ENCODE measurements at places on chromosomes 4 and X.

GRCh38 chr4:15042529-15043167 is 40.4 kb downstream of the CPEB2 start:
- no peak for DNase-seq

DNA sequence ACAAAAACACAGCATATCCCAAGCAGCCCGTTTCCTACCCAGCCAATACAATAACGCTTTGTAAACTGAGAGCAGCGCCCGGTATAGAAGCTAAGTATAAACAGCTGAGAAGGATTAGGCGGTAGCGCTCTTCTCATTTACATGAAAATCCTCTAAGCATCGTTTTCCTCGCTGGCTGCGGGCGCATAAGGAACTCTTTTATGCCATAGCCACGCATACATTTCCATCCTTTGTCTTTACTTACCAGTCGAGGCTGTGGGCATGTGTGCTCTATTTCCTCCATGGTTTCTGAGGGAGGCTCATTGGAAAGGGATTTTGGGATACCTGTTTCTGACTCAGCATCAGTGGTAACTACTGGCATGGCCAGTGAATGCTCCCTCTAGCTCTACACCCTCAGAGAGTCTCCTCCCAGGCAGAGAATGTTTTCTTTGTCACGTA is 383 bp downstream of the PCYT1B start:
- DNase-seq = no peak

- no peak for DNase-seq
Observed at GRCh38 chrX:17597327-17597726, 140.0 kb upstream of the SCML1 start.

- no peak for DNase-seq
Observed at GRCh38 chr4:139146926-139147629, 29.9 kb downstream of the ELF2 start.

DNA sequence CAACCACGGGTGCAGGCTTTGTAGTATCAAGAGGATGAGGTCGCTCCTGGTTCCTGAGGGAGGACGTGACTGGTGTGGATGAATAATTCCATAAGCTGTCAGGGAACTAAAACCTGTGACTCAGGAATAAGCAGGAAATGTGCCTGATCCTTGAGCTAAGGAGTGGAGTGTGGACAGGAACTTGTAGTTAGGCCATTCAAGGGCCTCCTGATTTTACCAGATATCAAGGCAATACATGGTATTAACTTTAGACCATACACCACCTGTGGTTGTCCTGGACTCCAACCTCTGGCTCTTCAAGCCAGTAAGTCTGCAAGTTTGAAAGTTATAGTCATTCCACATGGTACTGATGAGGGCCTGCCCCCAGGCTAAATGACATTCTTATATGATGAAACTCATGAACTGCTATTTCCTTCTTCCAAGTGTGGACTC is 12.1 kb upstream of the ING2 start:
- DNase-seq = no peak

DNA sequence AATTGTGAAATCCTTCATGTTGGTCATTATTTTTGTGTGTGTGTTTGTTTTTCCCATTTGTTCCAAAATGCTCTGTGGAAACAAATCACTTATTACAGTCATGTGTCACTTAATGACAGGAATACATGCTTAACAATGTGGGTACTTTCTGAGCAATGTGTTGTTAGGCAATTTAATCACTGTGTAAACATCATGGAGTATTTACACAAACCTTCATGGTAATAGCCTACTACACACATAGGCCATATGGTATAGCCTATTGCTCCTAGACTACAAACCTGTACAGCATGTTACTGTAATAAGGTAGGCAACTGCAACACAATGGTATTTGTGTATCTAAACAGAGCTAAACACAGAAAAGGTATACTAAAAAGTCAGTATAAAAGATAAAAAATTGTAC is 388.9 kb upstream of the PPP1R2C start:
- DNase-seq = no peak

DNA sequence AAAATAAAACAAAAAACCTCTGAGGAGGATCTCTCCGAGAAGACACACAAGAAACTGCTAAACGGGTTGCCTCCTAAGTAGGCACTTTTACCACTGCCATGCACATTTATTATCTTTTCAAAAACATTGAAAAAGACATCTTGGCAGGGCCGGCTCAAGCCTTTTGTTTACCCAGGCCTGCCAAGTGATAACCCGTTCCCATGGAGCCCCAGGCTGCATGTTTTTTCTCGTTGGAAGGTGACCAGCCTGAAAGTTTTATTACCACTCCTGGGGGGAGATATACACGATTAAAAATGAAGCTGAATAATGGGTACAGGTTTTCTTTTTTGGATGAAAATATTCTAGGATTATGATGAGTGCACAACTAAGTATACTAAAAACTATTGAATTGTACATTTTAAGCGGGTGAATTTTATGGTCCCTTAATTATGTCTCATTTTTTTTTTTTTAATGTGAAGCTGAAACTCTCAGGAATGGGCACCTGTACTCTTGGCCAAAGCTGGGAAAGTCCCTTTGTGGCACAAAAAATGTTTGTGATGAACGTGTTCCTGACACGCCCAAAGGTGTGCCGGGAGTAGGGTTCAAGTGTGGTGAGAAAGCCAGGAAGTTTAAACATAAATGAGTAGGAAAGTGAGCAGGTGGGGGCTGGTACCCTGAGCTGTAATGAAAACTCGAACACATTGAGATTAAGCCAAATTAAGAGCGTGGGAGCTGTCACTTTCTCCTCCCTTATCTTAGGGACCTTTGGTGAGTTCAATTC is 1.5 kb upstream of the MAP7D2 start:
- DNase-seq = no peak

- DNase-seq = no peak
Observed at GRCh38 chr4:176755613-176756012, 37.1 kb downstream of the VEGFC start.

GRCh38 chr4:13953083-13953482 is 325.6 kb upstream of the BOD1L1 start:
- no peak for DNase-seq

- DNase-seq = no peak
Observed at GRCh38 chr4:145248971-145249370, 68.6 kb upstream of the OTUD4 start.

DNA sequence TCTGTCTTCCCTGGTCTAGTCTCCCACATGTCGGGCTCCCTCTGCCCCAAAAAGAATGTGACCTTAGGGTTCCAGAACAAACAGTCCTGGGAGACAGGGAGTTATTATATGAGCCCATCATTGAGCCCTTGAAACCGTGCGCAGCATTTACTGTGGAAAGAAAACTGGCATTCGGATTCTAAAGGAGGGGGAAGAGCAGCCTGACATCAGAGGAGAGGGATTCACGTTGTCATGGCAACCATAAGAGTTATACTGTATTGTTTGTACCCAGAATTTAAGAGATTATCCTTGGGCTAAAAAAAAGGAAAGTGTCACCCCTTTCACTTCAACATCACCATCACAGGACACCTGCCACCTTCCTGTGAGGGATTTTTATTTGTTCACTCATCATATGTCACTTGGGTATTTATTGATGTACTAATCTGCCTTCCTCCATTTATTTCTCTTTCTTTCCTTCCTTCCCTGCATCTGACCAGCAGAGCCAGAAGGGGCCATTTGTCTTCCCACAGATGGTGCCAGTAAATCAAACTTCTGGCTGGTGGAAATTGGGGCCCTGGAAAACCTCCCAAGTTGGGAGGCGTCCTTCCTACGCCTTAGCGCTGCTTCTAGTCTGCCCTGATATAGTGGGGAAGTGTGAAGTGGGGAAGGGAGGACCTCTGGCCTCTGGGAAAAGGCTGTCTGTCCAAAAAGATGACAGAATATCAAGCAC is 64.9 kb upstream of the FRMPD3 start:
- no peak for DNase-seq

DNA sequence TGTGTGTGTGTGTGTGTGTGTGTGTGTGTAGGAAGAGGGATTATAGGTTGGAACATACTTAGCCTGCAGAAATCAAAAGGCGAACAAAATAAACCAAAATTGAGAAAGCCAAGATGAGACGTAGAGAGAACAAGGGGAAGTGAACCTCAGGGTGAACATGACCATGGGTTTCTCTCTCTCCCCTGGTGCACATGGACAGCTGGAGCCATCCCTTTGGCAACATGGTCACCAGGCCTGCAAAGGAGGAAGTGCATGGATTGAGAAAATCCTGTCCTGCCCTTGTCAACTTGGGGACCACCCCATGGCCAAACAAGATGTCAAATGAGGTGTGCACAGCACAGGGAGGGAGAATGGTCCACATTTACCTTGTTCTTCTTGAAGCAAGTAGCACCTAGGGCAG is 23.1 kb downstream of the LGI2 start:
- no peak for DNase-seq

DNA sequence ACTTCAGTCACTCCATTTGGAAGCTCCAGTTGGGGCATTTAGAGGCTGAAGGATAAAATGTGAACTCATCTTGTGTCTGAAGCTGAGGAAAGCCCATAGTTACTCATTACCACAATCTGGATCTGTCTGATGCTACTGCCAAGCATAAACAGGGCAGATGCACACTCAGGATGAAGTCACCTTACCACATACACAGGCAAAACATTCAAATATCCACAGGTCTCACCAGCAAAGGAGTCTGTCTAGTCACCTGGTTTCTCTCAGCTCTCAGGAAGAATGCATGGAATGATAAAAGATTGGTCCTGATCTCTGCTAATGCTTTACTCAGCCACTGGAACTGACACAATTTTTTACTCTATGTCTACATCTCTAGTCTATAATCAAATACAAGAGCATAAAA is 13.0 kb upstream of the ODAPH start:
- no peak for DNase-seq

- no peak for DNase-seq
Observed at GRCh38 chr4:66465111-66465510, 794.8 kb upstream of the EPHA5 start.

- DNase-seq = no peak
Observed at GRCh38 chrX:97260679-97261078, 377.0 kb downstream of the RPA4 start.

GRCh38 chrX:150203248-150203645 is 159.9 kb upstream of the MAMLD1 start:
- no peak for DNase-seq

- DNase-seq = no peak
Observed at GRCh38 chr4:182885738-182886077, 31.5 kb downstream of the DCTD start.

DNA sequence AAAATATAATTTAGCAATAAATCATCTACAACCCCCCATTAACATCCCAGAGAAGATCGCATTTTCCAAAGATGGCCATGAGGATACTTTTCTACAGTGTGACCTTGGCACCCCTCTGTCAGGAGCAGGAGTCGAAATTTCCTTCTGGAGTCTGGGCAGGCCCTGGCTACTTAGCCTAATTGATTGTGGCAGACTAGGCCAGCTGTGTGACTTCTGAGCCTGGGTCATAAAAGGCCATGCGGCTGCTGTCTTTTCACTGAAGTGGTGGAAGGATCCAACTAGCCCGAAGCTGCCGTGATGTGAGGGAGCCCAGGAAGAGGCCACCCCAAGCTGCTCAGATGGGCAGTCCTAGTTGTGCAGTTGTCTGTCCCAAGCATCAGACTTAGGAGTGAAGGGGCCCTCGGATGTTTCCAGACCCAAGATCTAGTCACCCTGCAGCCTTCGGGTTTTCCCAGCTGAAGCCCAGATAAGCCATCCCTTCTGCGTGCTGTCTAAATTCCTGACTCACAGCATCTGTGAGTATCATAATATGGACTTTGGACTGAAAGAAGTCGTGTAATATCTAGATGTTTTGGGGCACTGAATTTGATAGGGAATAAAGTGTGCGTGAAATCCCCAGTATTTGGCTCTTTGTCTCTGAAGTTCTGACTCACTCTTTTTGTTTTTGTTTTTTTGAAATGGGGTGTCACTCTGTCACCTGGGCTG is 21.0 kb downstream of the PDK3 start:
- no peak for DNase-seq

DNA sequence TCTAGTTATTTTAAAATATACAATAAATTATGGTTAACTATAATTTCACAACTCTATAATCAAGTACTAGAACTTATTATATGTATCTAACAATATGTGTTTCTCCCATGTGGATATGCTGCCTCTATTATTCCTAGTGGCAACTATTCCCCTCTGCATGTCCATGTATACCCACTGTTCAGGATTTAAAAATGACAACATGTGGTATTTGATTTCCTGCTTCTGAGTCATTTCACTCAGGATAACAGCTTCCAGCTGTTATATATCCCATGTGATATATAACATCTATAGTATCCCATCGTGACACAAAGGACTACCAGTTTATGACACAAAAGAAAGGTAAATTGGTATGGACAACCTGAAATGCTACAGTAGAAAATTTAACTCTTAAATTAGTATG is 167.4 kb upstream of the TACR3 start:
- no peak for DNase-seq

DNA sequence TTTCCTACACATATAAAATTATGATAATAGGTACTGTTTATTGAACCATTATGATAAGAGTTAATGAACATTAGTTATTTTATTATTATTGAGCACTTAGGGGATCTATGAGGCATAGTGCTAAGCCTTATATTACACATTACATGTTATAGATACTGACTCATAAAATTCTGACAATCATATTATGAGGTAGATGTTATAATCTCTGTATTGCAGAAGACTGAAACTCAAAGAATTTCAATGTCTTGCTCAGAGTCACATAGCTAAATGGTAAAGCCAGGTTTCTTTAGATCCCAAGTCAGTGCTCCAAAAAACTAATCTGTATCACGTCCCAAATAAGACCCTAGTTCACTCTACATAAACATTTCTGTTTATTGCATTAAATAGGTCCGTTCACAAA is 207.2 kb upstream of the CNKSR2 start:
- DNase-seq = no peak

DNA sequence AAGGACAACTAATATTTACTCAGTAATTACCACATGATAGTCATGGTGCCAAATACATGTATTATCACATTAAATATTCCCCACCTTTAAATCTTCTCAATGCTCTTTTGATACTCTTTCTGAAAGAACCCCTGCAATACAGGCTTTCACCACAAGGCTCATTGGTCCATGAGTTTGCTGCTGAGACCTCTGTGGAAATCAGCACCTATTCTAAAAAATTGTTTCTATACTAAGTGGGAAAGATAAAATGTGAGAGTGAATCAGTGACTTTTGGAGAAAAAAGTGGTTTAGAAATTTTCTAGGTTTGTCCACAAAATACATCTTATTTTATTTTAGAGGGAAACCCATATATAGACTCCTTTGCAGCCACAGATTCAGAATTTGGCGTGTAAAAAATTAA is 257.3 kb downstream of the ZIC3 start:
- no peak for DNase-seq

DNA sequence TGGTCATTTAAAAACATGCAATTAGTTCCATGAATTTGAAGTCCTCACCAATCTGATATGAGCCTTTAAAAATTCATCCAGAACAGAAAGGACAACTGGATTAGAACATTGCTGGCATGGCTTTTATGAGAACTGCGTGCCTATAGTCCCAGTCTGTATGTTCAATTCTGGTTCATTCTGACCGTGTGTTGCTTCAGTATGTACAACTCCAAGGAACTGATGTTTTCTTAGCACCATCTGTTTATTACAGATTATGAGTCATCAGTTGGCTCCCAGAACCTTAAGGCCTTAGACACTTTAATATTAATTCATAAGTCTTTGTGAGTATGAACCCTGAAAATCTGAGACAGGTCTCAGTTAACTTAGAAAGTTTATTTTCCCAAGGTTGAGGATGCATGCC is 115.0 kb downstream of the CEP44 start:
- DNase-seq = no peak
